ENCODE measurements at places on chromosomes 3 and 15.
A peak's percentile ranks its signal among the peaks of the same experiment; 100 is the strongest.

GRCh38 chr15:35669432-35670045 is 123.6 kb upstream of the DPH6 start:
- no peak for DNase-seq

DNA sequence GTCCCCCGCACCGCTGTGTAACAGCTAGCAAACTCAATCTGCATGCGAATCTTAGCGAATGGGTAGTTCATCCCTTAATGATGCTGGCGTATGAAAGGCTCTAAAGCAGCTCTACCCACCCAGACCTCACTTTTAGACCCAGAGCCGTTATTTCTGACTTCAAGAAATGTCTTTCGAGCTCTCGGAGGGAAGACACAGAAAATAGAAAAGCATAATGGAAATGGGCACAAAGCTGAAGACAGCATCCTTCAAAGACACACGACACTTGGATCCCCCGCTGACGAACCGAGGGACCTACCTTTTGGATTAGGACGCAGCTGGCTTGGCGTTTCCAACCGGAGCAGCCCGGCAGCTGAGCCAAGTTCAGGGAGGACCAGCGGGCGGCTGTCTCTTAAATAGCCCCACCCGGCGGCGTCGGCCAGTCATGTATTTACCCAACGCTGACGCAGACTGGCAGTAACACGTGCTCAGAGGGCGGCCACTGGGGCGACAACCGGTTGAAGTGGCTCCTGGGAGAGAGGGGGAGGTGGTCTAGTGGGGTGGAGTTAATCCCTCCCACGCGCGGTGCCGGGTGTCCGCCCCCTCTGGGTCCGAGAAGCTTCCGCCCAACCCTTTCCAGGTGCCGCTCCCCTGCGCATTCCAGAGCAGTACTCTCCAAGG is 1.5 kb downstream of the CCK start:
- DNase-seq: no peak

GRCh38 chr3:44045476-44046275 is 196.0 kb upstream of the TOPAZ1 start:
- DNase-seq: no peak

DNA sequence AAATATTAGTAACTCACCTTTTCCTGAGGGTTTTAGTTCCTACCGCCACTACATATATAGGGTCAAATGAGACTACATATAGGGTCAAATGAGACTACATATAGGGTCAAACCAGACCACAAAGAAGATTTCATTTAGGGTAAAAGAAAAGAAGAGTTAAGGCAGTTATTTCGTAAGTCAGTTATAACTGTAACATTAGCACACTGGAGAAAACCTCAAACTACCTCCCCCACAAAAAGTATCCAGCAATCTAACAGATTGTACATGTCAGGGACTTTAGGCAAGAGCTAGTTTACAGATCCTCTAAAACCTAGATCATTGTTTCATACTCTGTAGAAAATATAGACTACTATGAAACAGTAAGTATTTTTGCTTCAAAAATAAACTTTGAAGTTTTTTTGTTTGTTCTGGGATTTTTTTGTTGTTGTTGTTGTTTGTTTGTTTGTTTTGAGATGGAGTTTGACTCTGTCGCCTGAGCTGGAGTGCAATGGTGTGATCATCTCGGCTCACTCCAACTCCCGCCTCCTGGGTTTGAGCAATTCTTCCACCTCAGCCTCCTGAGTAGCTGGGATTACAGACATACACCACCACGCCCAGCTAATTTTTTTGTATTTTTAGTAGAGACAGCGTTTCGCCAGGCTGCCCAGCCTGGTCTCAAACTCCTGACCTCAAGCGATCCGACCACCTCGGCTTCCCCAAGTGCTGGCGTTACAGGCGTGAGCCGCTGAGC is 92.4 kb upstream of the CGNL1 start:
- no peak for DNase-seq

DNA sequence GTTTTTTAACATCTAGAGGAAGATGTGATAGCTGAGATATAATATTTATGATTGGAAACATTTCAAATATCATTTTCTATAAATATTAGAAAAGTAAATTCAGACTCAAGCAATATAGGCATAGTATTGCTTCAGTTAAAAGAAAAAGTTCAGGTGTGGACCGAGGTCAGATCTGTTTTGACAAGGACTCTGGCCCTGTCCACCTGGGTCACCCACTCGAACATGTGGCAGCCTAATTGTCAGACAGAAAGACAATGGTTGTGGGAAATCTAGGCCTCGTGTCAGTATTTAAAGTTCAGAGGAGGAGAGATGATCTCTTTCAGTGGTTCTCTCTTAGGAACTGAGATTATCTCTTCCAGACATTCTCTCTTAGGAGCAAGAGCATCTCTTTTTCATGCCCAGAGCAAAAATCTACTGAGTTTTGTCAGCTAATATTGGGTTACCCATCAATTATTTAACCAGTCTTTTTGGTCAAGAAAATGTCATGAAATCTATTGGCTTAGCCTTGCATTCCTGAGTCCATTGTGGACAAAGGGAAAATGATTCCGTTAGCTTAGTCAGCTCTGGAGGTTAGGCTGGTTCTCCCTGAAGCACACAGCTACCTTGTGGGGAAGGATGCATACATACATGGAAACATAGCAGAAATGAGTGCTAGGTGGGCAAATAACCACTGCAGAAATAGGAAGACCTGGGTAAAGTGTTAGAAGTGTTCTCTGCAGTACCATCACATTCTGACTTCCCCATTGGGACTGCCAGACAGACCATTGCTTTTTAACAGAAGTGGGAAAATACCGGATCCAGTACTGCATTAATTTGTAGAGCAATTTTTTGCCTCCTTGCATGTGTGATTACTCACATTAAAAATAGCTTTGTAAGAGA is 343.3 kb downstream of the GRM7 start:
- DNase-seq: no peak

DNA sequence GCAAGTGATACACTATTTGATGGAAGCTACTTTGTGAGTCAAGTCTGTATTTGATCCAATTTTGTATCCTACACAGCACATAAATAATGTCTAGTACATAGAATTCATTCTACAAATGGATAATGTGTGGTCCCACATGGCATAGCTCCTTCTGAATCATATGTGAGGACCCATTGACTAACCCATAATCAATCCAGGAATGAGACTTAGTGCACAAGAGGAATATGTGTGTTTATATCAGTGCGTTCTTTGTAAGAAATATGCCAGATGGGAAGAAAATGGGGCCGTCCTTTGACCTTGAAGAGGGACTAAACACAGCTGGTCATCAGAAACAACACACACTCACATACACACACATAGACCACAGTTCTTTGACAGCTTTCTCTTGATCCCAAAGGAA is 282.7 kb upstream of the SEMA6D start:
- no peak for DNase-seq

DNA sequence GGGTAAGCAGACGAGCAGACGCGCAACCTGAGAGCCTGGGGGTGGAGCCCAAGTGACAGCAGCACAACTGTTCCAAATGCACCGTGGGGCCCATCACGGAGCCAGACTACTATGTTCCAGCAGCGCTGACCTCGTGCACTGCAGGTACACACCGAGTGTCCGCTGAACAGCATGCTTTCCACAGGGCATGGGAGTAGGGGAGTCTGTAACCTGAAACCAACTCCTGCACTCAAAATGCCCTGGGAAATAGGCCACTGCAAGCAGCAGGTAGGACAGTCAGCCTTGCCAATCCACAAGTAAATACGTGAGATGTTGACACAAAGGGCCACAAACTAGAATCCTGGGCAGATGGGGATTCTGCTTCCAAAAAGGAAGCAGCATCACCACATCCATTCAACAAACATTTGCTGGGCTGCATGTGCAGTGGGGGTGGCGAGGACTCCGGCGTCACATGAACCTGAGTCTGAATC is 73.9 kb downstream of the TBC1D2B start:
- DNase-seq: peak; percentile 77

- no peak for DNase-seq
These were observed 195.0 kb downstream of the SPATA16 start for GRCh38 chr3:172946061-172946460.

GRCh38 chr15:52772766-52773165 is 17.4 kb downstream of the ONECUT1 start:
- DNase-seq: no peak

GRCh38 chr3:100264242-100264641 is 3.5 kb downstream of the TBC1D23 start:
- DNase-seq: no peak

GRCh38 chr3:174365796-174366195 is 493.3 kb upstream of the NAALADL2 start:
- DNase-seq: no peak

Measured in myocyte (in vitro differentiated cells).